ENCODE measurements at places on chromosomes 4 and X.

- DNase-seq = no peak
Observed at GRCh38 chr4:124025428-124025827, 628.8 kb downstream of the SPRY1 start.

GRCh38 chrX:39762266-39762841 is 335.4 kb downstream of the BCOR start:
- DNase-seq = no peak

DNA sequence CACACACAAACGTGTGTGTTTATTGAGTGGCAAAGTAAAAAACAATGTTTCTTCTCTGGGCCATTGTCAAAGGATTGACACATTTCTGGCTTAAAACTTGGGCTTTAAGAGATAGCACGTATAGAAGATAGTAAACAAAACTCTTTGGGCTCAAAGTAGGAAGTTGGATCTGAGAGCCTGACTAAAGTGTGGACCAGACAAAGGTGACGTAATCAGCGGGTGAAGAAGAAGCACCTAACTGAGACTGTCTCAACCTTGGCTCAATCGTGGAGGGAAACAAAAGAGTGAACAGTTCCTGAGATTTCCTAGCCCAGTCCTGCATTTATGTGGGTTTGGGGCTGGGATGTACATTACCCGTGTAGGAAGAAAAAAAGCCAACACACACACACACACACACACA is 13.7 kb downstream of the PFKFB1 start:
- DNase-seq = no peak

- DNase-seq = no peak
Observed at GRCh38 chr4:19372390-19372789, 879.3 kb upstream of the SLIT2 start.

DNA sequence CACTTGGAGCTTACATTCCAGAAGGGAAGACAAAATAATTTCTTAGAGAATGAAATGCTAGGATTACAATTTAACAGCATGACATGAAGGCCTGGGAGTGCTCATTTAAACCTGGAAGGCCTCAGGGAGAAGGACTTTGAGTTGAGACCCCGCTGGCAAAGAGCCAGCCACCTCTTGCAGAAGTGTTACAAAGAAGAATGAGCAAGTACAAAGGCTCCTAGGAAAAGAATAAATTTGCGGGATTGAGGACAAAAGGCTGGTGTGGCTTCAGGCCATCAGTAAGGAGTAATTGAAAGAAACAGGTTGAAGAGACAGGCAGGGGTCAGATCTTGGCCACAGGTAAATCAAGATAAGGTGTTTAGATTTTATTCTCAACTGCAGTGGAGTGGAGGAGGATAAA is 3.1 kb upstream of the ELOVL6 start:
- no peak for DNase-seq

DNA sequence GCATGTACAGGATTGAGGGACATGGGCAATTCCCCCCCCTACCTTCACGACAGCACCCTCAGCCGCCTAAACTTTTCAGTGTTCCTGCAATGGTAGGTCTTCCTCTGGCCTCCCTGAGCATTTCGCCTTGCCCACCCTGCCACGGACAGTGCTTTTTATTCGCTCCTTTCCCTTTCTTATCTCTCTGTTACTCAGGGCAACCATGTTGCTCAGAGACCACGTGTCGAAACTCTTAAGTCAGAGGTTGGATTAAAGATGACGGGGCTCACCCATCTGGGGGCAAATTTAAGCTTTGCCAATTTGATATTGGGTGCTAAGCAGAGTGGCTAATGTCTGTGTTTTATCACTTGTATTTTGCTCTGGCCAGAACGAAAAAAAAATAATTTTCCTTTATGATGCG is 20.4 kb downstream of the TENM3 start:
- DNase-seq = no peak

DNA sequence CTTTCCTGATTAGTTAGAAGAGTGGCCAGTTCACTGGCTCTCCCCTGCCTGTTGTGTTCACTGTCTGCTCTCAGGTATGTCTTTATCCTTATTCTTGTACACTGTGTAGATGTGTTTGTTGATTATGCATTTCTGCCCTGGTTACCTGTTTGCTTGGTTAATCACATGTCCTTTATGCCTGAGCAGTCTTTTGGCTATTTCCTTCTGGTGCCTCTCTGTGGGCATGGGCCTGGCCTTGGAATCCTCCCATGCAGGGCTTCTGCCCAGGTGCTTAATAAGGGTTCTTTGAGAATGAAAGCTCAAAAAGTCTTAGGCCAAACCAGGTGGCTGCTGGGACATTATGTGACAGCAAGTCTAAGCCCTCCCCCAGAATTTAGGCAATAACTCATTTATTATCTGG is 26.5 kb downstream of the OTUD6A start:
- DNase-seq = no peak

- DNase-seq = no peak
Observed at GRCh38 chrX:150200820-150201287, 162.3 kb upstream of the MAMLD1 start.

DNA sequence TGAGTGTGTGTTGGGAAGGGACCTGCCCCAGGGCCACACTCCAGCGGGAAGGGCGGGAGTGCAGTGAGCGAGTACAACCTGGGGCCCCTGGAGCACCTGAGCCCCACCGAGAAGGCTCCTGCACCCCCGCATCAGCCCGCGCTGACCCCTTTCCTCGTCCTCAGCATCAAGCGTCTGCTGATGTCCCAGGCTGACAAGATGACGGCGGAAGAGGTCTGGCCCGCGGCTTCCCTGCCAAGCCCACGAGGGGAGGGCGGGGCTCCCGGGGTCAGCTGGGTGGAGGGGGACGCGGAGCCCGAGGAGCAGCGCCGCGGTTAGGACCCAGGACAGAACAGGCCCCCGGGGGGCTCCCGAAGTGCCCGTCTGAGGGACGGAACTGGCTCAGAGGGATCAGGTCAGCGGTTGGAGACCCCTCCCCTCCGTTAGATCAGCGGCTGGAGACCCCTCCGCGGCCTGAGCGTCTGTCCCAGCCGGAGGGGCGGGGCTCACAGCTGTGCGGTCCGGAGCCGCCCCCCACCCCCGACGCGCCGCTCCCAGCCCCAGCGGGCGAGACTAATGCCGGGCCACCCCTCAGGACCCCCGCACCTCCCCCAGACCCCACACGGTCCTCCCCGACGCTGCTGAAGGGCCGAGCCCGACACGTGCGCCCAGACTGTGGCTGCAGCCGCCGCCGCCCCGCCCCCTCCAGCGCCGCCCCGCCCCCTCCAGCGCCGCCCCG is 6.7 kb downstream of the MYL5 start:
- DNase-seq = no peak

DNA sequence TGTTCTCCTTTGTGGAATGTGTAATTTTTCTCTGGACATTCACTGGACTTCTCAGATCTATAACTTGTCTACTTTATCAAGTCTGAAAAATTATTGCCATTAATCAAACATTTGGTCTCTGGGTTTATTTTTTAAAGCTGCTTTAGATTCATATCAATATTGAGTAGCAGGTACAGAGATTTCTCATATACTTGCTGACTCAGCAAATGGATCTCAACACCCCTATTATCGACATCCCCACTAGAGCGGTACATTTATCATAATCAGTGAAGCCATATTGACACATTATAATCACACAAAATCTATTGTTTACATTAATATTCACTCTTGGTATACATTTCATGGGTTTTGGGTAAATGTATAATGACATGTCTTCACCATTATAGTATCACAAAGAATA is 268.7 kb downstream of the SPOCK3 start:
- DNase-seq = no peak
